HFFc6 (cell line): ENCODE measurements at places on chromosomes 2 and 18. TPM values are rescaled to one million over a fixed set of nuclear protein-coding genes. Genes with fewer than 3 reads are reported as not detected.

Gene CYS1
- 0.38 to 1.4 TPM (median 0.45 TPM) in 3 replicates for total RNA-seq

Gene DAW1
- total RNA-seq, result not detected in 2 replicates

Gene TNFRSF11A
- 0.05 TPM in 1 of 3 replicates, not detected in the others for total RNA-seq

Gene PRKAG3
- total RNA-seq, result not detected in 3 replicates

Gene CSRNP3
- total RNA-seq, result 0.21 TPM in 1 of 2 replicates, not detected in the other

Gene SLC23A3
- 0.72 to 1.5 TPM (median 1.4 TPM) in 3 replicates for total RNA-seq

Gene PCGF1
- 21.9 and 29.9 TPM in 2 replicates for total RNA-seq
